A673 (cell line): ENCODE measurements at places on chromosomes 4 and X.

- DNase-seq, result no peak
Observed at GRCh38 chr4:153884325-153884724, 95.4 kb upstream of the SFRP2 start.

DNA sequence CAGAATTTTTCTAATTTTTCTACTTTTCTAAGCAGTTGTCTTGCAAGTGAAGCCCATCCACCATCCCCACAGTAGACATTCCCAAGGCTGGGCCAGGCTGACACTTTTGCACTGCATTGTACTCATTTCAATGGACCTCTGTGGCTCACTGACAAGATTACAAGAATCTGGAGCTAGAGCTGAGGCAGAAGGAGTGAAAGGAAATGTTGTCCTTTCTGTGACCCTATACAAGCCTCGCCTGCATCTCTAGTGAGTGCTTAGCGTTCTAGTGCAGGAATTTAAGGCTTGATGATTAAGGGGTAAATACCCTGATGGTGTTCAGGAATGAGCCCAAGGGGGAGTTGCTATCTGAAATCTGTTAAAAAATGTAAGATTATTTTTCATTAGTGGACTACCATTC lies 6.3 kb downstream of the MAGED1 start:
- no peak for DNase-seq

DNA sequence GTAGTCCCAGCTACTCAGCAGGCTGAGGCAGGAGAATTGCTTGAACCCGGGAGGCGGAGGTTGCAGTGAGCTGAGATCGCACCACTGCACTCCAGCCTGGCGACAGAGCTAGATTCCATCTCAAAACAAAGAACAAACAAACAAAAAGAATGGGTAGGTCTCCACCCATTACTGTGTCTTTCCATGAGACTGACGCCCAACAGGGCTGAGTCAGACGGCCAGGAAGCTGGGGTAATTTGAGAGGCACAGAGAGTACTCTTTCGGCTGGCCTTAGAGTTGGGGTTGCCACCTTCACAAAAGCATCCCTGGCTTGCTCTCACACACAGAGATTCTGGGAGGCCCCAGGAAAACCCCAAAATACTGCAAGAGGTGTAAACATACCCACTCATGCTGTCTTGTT lies 72.0 kb upstream of the DHRSX start:
- no peak for DNase-seq

GRCh38 chrX:124641737-124642491 lies 295.6 kb downstream of the SH2D1A start:
- DNase-seq, result no peak

DNA sequence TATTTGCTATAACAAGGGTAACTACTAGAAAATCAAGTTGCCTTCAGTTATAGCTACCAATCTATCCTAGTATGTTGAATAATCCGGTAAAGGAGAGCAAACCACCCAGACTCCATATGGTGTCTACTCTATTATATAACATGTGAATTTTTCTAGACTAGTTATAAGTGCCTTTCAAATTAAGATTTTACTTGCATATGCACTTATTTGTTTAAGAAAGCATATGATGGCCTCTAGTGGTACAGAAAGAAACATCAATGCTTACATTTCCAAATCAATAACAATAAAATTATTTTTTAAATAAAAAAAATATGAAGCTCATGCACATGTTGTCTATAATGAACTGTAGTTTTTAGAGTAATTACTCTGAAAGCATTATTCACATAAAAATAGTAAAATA lies 1516.4 kb upstream of the PABPC4L start:
- DNase-seq, result no peak

DNA sequence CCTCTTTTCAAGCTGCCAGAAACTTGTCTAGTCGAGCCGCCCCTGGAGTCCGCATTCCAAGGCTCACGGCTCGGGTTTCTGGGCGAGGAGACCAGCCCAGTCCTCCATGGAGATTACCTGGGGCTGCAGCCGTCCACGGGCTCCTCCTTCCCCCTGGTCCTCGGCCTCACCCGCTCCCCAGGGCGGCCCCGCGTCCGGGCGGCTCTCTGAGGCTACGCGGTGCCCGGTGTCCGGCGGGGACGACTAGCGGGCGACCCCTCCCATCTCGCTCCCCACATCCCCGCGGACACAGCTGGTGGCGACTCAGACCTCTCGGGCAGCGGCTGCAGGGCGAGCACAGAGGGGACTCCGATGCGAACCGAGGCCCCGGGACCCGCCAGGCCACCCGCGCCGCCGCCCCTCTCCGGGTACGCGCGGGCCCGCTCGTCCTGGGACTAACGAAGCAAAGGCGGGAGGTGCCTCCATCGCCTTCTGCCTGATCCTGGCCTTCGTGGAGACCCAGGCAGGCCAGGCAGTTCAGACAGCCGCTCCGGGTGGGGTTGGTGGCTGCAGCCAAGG lies 159.4 kb downstream of the TRAM1L1 start:
- peak; percentile 19 for DNase-seq

- no peak for DNase-seq
Observed at GRCh38 chrX:77060572-77060971, 386.6 kb upstream of the FGF16 start.

DNA sequence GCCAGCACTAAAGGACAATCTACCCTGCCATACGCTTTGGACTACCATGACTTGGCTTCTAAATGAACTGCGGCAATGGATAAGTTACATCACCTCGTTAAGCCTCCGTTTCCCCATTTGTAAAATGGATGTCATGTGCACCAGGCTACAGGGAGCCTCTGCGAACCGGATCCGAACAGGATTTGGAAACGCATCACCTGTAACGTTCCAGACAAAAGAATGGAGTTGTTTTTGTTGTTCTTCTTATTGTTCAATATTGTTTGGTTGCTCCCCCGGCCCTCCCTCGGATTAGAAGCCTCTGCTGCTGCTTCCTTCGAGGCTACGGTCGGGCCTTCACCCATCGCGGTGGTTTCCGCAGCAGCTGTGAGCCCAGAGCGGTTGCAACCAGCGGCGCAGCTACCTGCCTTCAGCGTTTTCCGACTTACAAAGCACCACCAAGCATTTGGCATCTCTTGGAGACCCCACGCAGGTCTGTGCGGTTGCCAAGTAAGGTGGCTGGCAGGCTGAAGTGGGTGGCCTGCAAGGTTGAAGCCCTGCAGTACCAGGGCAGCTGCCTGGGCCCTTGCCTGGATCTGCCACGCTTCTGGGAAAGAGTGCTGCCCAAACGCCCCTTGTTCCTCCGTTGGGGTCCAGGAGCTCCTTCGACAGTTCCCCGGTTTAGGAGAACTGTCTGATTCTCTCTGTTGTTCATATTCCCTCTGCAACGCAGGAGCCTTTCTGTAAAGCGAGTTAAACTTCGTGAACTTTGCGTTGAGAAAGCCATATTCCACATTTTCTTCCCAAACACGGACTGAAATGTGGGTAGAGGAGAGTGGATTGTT lies 7.1 kb downstream of the NKX3-2 start:
- DNase-seq, result no peak

- DNase-seq, result no peak
Observed at GRCh38 chr4:174281182-174281737, 2.2 kb downstream of the FBXO8 start.

DNA sequence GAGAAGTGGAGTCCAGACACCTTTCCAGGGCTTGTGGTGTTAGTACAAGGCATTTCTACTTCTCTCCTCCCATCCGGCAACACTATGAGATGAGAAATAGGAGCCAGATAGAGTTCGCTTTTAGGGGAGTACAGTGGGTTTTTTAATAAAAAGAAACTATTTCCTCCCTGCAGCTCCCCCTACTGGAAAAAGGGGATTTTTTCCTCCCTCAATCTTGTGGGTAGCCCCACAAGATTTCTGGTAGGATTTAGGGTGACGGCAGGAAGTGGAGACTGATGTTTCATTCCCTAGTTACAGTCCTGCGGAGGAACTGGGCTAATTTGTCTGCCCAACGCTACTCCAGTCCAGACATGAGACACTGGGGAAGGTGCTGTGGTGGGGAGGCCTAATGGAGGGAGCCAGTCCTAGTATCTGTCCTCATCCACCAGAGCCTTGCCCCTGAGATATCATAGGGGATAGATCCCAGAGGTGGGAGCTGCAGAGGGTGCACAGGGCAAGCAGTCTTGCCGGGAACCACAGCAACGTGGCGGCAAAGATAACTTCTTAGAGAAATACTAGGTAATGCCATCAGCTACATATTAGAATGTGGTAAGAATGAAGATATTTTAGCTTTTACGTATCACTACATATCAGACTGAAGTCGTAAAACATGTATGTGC lies 45.5 kb upstream of the PRKG2 start:
- DNase-seq, result peak; percentile 9

GRCh38 chr4:153522802-153523094 lies 56.6 kb downstream of the TMEM131L start:
- no peak for DNase-seq

- DNase-seq, result no peak
Observed at GRCh38 chr4:115657991-115658650, 544.7 kb upstream of the NDST4 start.
